ENCODE measurements at places on chromosomes 1 and 21. TPM values are rescaled to one million over a fixed set of nuclear protein-coding genes. Genes with fewer than 3 reads are reported as not detected.

HSPB7 gene
- polyA plus RNA-seq, result 90.1 TPM

DNA sequence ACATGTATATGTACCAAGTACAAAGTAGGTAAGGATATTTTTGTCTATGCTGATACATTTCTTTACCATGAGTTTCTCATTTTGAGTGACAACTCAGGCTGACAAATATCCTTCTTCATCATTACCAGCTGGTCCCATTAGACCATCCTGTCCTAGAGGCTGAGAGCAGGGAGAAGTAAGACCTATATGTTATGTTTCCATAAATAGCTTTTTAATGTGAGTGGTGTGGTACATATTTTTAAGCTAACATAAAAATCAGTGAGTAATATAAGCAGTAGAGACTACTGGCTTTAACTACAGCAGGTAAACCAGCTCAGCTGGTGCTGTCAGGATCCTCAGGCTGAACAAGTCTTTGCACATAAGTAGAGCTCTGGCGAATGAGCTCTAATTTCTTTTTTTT, 62.4 kb downstream of the CLEC20A start:
- DNase-seq, result no peak

- peak; percentile 65 for DNase-seq
Measured at GRCh38 chr1:76901158-76901767, 34.0 kb downstream of the ST6GALNAC5 start.

GRCh38 chr1:37606481-37607263, 10.9 kb upstream of the GNL2 start:
- DNase-seq, result no peak

DNA sequence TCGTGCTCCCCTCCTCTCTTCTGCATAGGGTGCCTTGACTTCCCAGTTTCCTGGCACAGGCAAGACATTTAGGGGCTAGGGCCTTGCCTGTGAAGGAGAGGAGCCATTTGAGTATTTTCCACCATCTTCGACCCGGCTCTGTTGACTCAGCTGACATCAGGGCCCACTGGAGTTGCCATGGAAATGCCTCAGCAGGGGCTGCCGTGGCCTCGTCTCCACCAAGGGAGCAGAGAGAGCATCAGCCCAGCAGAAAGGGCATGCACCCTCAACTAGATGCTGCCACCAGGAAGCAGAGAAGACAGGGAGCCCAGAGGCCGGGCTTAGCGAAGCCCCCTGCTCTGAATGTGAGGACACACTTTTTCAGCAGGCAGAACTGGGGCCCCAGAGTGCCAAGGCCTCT, 101.9 kb upstream of the ACTL8 start:
- DNase-seq, result no peak

GRCh38 chr21:18070392-18070791, 174.2 kb upstream of the CHODL start:
- no peak for DNase-seq

GRCh38 chr21:17793246-17794123, 25.7 kb downstream of the C21orf91 start:
- DNase-seq, result no peak

Measured in adrenal gland (tissue), 19 donors.